ENCODE measurements at places on chromosomes 12 and 14.

- DNase-seq, result no peak
Observed at GRCh38 chr14:98959410-98959809, 312.6 kb downstream of the BCL11B start.

DNA sequence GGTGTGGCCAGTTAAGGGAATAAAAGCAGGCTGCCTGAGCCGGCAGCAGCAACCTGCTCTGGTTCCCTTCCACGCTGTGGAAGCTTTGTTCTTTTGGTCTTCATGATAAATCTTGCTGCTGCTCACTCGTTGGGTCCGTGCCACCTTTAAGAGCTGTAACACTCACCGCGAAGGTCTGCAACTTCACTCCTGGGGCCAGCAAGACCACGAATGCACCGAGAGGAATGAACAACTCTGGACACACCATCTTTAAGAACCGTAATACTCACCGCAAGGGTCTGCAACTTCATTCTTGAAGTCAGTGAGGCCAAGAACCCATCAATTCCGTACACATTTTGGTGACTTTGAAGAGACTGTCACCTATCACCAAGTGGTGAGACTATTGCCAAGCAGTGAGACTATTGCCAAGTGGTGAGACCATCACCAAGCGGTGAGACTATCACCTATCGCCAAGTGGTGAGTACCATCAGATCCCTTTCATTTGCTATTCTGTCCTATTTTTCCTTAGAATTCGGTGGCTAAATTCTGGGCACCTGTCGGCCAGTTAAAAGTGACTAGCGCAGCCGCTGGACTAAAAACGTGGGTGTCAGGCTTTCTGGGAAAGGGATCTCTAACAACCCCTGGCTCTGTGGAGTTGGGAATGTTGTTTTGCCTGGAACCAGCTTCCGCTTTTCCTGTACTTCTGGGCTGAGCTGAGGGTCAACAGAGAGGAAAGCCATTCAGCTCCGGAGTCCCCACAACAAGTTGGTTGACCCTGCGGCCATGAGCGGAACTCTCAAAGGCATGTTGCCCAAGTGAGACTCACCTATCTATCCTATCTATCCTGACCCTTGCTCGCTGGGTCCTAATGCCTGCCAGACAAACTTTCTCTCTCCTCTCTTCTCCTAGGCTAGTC lies at the start of gene DHRS2:
Gene DHRS2 (plus strand): TSS at position 48 of the 895 bp plus-strand sequence. CDS start 2,501 bp downstream, outside the sequence.
- no peak for DNase-seq

GRCh38 chr14:81406863-81407262 lies 6.7 kb upstream of the STON2 start:
- DNase-seq, result no peak

- DNase-seq, result no peak
Observed at GRCh38 chr12:20140751-20141150, 227.6 kb upstream of the PDE3A start.

- no peak for DNase-seq
Observed at GRCh38 chr14:59195912-59196311, 7.4 kb downstream of the DAAM1 start.

DNA sequence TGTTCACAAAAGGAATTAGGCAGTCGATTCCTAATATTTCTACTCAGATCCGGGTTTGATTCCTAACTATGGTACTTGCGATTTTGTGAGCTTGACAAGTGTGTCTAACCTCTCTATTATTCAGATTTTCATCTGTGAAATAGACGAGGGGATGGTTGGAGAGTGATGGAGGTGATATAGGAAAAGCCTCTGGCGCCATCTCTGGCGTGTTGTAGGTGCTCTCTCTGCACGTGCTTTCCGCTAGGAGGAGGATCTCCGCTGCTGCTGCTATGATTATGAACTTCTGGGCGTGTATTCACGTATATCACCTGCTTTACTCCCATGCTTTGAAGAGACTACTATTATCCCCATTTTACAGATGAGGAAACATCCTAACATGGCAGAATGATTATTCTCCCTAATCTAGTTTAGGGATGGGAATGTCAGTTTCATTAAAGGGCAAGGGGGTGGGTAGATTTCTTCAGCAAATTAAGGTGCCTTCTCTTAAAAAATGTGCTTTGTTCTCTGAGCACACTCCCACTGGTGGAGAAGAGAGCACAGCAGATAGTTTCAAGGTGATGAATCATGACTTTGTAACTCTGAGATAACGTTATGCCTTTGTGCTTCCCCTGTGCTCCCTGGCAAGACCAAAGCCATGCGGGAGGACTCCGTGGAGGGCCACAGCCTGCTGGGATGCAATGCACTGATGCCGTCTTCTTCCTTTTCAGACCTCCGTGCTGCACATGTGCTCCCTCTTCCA lies 97.1 kb downstream of the PRIMA1 start:
- no peak for DNase-seq

DNA sequence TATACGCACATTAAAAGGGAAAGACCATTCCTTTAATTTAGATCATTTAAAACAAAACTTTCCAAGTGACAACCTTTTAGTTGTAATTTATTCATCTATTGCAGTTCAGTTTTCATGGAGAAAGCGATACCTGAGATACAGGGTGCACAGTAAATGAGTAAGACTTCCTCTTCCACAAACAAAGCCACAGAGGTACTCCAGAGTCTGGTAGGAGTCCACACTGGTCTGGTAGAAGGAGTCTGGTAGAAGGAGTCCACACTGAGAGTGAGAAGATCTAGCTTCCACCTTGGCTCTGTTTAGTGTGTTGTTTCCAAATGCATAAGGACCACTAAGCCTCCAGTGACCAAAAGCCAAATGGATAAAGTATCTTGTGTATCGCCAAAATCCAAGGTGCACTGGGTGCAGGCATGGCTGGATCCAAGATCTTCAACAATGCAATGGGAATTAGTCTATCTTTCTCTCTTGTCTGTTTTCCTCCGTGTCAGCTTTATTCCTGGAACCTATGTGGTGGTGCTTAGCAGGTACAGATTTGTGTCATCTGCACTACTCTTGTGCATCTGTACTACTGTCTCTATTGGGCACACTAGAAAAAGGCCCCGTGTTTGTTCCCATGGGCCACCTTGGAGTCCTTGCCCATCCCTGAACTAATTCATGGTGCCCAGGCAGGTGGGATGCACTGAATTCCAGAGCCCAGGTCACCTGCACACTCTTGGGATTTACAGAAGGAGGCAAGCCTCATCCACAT lies 331.1 kb downstream of the BCL11B start:
- DNase-seq, result no peak
